ENCODE measurements at places on chromosomes 16 and 17.

- DNase-seq: no peak
Measured at GRCh38 chr16:72807245-72807644, 240.7 kb downstream of the ZFHX3 start.

GRCh38 chr17:55702150-55702549 is 20.5 kb downstream of the TMEM100 start:
- no peak for DNase-seq

DNA sequence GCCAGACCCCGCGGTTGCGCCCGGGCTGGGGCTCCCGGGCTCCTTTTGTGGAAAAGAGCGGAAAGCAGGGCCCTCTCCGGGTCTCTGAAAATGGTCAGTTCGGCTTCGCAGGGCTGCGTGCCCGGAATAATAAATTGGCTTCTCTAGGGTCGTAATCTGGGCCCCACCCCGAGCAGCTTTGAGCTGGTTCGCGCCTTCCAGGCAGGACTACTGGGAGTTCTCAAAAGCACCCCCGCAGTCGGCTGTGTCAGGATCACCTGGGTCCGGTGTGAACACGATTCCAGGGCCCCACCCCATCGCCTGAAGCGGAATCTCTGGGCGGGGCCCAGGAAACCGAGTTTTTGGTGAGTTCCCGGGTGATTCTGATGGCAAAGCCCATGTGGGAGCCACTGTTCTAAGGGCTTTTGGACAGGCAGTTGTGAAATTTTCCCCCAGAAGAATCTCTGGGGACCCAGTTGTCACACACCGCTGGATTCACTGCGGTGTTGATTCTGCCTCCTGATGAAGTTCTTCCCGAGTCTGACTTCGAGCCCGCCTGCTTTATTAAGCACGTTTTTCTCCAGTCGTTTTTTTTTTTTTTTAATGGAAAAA is 77.0 kb downstream of the MRC2 start:
- peak; percentile 49 for DNase-seq

- DNase-seq: no peak
Measured at GRCh38 chr16:27704252-27704651, 154.3 kb downstream of the KATNIP start.

DNA sequence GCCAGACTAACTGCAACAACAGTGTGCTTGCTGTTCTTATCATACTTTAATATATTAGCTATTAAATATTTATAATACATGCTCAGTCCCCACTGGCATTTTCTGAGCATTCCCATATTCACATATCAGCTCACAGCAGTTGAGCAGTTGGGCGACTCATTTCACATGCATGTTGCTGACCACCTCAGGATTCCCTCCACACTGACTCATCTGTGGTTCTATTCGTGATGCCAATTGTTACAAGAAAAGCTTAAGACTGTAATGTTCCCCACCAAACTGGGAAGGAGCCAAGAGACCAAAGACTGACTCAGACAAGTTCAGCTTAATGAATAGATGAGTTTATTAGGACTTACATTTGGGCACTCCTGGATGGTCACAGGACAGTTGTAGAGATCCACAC is 100.3 kb upstream of the KIF2B start:
- no peak for DNase-seq

- DNase-seq: peak; percentile 4
Measured at GRCh38 chr16:56600398-56600999, 7.9 kb upstream of the MT2A start.

Measured in NCI-H2081 (cell line).